ENCODE measurements at places on chromosomes 16 and 17.

DNA sequence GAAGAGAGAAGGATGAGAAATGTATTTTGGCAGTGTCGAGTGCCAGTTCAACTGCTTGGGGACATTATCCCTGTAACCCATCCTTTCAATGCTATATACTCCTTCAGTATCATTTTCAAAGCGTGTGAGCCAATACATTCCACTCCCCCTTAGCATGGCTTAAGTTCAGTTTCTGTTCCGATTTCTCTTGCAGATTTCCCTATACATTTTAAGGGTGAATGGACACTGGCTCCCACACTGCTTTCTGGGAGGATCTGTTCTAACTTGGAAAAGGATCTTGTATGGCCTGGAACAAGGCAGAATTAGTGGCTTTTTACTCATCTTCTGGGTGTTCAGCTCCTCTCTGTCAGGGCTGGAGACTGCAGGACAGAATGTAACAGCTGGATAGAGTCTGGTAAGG is 333.8 kb downstream of the HAPSTR1 start:
- DNase-seq = no peak

GRCh38 chr16:57867000-57867561 is 64.8 kb upstream of the KIFC3 start:
- no peak for DNase-seq

- DNase-seq = no peak
Measured at GRCh38 chr16:50274326-50275097, 8.2 kb downstream of the ADCY7 start.

DNA sequence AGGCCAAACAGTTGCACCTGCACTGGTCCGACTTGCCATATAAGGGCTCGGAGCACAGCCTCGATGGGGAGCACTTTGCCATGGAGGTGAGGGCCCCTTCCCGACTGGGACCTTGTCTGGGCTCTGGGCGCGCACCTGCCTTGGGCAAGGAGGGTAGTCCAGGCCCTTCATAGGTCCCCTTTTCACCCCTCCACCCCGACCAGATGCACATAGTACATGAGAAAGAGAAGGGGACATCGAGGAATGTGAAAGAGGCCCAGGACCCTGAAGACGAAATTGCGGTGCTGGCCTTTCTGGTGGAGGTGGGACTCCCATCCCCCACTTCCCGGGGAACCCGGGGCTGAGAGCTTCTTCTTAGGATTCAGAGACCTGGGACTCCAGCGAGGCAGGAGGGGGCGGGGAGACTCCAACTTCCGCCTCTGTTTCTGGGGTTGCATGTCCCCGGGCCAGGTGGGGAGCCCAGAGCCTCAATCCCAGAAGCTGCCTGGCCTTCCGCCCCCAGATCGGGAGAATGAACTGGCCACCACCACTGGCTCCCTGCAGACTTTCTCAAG is 7.8 kb downstream of the CA4 start:
- no peak for DNase-seq

- DNase-seq = no peak
Measured at GRCh38 chr17:60381958-60382357, 10.0 kb downstream of the USP32 start.

GRCh38 chr17:77454242-77455095 is 313.7 kb downstream of the SEC14L1 start:
- no peak for DNase-seq

DNA sequence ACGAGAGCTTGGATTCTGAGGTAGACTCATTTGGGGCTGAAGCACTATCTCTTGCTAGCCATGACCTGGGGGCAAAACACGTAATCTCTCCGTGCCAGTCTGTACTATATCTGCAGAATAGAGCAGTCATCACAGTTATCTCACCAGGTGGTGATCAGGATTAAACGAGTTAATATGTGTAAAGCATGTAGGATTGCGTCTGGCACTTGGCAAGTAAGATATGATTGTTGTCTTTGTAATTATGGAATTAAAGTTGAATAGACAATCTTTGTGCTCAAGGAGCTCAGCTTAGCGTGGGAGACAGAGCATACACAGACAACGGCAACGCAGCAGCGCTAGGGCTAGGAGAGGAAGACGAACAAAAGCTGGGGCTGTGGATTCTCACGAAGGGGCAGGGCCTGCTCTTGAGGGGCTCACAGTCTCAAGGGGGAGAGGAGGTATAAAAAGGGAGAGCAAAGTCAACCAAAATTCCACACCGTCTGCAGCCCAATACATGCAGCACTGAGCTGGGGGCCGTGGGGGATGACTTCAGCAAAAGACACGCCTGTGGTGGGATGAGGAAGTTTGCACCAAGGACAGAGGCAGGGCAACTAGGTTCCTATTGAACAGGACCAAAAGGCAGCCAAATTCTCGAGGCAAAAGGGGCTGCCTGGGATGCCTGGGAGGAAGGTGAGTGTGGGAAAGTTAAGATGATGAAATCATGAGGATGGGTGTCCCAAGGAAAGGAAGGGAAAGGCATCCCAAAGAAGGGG is 68.6 kb downstream of the SDK2 start:
- no peak for DNase-seq

- DNase-seq = peak; percentile 68
Measured at GRCh38 chr16:2964475-2965336, 631 bp downstream of the KREMEN2 start.

GRCh38 chr17:74249590-74250270 is 24.3 kb upstream of the DNAI2 start:
- no peak for DNase-seq

DNA sequence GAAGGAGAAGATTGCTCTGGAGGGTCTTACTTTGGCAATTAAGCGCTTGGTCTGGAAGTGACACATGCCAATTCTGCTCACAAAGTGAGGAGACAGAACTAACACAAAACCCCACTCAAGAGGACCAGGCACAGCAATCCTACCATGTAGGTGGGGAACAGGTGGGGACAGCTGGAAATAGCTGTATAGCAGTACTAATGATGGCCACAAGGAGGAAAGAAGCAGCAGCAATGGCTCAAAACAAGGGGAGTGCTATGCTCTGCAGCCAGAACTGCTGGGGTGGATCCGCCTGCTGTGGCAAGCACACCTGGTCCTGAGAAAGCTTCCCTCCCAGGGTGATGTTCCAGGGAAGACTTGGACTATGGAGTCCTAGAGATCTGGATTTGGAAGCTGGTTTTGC is 17.0 kb upstream of the TMEM132E start:
- no peak for DNase-seq

DNA sequence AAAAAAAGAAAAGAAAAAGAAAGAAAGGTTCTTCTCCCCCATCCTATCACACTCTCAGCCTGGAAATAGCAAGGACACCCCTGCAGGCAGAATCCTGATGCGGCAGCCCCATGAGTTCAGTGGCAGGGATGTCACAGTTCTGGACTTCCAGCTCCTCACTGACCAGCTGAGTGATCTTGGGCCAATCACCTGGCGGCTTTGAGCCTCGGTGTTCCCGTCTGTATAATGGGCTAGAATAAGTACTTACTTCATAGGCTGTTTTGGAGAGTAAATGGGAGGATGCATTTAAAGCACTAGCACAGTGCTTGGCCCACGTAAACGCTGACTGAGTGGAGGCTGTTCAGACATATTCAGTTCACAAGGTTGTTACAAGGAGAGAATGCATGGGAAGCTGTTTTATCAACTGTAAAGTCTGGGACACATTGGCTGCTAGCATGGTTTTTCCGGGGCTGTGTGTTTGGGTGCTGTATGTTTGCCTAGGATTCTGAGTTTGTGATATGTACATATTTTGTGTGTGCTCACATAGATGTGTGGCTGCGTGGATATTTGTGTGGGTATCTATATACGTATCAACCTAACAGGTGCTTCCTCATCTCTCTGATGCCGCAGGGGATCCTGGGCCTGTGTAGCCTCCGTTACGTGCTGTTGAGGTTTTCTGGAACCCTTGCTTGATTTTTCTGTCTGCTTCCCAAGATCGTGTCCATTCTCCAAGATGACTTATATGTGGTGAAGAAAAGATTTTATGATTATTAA is 3.4 kb downstream of the BHLHA9 start:
- DNase-seq = no peak

DNA sequence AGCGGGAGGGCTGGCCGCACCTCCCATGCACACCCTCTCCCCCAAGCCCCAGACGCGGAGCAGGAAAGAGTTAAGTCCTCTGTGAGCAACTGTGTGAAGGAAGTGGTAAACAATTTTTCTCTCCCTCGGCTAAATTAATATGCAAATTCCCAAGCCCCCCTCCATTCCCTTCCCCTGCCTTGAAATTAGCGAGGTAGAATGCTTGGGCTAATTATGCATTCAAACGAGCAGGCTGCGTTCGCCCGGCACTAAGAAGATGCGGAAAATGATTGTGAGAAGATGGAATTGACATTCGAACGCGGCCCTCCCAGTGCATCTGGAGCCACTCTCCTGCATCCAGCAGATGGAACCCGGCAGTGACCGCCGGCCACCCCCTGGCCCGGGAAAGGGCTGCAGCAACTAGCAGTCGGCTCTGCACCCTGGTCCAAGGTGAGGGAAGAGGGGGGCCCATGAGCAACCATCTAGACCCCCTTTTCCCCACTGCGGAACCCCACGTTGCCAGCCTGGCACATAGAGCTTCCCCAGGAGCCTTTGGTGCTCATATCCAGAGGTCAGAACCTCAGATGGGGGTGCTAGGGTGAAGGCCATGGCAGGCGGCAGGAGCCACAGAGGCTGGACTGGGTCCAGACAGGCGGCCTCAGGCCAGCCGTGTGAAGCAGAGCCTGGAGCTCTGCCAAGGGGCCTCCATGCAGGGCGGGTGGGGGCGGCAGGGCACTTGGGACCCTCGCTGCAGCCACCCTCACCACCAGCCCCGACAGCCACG is 49.1 kb upstream of the ACSF3 start:
- no peak for DNase-seq

- DNase-seq = no peak
Measured at GRCh38 chr16:49493836-49494235, 120.2 kb downstream of the C16orf78 start.

DNA sequence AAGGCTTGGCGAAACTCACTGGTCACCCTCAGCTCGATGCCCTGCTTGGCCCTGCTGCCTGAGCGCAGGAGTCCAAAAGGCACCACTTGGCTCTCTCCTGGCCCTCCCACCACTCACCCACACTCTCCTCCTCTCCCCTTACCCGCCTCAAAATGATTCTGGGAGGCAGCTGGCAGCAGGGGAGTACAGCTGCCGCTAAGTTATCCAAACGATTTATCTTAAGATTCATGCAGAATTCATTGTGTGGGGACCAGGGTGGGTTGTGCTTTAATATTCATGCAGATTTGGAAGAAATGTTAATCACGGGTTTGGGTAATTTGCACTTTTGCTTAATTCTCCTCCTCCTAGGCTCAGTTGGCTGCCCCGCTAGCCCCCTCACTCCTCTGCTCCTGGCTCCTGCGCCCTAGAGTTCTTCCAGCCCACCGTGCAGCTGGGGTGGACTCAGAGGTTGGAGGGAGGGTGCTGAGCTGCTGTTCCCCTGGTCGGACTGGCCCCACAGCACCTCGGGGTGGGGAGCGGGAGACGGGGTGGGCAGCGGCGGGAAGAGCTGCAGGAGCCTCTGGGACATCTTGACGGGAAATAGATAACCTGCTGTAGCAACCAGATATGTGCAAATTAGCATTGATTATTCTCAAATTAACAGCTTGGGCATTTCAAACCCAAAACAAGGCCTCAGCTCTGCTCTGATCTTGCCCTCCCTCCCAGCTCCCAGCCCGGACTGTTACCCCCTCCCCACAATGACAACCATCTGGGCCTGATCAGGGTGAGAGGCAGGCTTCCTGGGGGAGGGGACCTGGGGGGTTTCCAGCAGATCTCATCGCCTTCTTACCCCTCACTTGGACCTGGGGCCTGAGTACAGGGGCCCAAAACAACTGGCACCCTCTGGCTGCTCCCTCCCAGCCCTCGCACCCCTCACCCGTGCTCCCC is 122.6 kb upstream of the RPL38 start:
- DNase-seq = no peak

DNA sequence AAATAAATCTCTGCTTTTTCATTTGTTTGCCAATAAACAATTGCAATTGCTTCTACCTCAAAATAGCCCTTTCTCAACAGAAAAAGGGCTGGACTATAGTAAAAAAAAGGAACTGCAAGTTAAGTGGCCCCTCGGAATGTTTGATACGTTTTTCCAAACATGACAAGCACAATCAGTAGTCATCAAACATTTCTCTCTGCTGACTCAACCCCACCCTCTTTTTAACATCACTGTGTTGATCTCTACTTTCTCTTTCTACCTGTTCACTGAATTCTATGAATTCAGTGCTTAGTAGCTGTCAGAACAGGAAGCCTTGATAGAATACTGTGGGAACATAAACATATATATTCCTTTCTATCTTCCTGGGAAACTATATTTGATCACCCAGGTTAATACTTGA is 116.5 kb upstream of the AXIN2 start:
- no peak for DNase-seq

DNA sequence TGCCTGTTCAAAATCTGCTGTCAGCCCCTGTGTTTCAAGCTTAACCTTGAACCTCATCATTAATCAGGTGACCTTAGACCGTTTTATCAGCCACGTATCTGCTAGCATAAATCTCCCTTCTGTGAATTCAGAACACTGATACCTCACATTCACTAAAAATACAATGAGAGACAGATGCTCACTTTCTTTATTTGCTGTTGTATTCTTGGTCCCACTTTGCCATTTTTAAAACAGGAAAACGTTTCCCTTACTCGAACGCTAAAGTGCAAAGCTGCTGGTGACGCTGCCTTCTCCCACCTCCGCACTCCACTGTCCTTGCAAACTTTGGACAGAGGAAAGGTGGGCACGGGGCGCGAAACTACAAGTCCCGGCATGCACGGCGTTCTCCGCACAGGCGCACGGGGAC is 220 bp upstream of the ARHGAP44 start:
- no peak for DNase-seq

- no peak for DNase-seq
Measured at GRCh38 chr16:84712138-84712671, 12.4 kb downstream of the USP10 start.

GRCh38 chr17:81481073-81481799 is 31.4 kb downstream of the ACTG1 start:
- DNase-seq = peak; percentile 93

DNA sequence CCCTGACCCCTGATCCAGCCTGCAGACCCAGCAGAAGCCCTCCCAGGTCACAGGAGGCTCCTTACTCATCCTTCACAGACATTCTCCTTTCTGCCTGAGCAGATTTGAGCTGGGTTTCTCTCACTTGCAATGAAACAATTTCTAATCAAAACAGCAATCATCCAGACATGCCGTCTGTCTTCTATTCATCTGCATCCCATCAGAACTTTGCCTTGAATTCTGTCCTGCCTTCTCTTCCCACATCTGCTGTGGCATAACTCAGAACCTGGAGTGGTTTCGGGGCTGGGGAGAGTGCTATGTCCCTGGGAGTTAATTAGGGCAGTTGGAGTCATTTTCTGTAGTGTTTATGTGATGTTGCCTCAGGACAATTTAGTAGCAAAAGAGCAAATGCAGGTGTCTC is 278.6 kb downstream of the CBLN1 start:
- DNase-seq = no peak

GRCh38 chr16:28923652-28924398 is 1.2 kb downstream of the RABEP2 start:
- DNase-seq = no peak

GRCh38 chr16:86170720-86171119 is 271.8 kb downstream of the IRF8 start:
- DNase-seq = no peak

GRCh38 chr17:48589831-48590606 is at the start of gene HOXB3:
HOXB3 (minus strand) TSS chr17:48590241; CDS start chr17:48552474, 37,767 bp downstream.
- DNase-seq = peak; percentile 85

GRCh38 chr17:45302649-45303173 is 14.1 kb downstream of the MAP3K14 start:
- DNase-seq = no peak
